ENCODE measurements at places on chromosomes 6 and 20.

GRCh38 chr6:24504649-24505586, 10.1 kb downstream of the ALDH5A1 start:
- no peak for DNase-seq

GRCh38 chr20:25178563-25179438, 16.7 kb upstream of the ENTPD6 start:
- DNase-seq = no peak

- DNase-seq = no peak
Measured at GRCh38 chr20:24735263-24735662, 213.8 kb upstream of the CST7 start.

GRCh38 chr6:134081506-134081905, 29.1 kb upstream of the SLC2A12 start:
- no peak for DNase-seq

DNA sequence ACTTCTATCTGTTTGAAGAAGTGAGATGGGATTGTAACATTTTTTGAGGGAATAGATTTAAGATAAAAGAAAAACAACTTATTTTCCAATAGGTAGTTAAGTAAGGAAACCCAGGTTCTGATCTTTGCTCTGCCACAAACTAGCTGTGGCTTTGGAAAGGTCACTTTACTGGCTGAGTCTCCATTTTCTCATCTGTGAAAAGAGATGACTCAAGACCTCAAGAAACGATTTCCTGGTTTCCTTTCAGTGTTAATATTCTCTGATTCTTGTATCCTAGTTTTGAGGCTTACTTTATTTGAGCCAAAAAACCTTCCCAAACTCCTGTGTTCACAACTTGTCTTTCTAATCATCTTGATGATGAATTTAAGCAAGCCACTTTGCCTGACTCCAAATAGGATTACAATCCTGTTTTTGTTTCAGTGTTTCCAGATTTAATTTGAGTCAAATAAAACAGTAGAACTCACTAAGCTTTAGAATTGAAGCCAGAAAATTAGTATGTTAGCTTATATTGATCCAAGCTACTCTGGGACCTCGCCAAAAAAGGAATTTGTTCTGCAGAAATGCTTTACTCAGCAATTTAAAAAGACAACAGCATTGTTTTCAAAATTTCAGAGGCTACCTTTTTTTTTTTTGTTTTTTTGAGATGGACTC, 51.1 kb downstream of the ENPP1 start:
- no peak for DNase-seq

GRCh38 chr6:93418033-93418407, 1.3 kb downstream of the EPHA7 start:
- DNase-seq = no peak

DNA sequence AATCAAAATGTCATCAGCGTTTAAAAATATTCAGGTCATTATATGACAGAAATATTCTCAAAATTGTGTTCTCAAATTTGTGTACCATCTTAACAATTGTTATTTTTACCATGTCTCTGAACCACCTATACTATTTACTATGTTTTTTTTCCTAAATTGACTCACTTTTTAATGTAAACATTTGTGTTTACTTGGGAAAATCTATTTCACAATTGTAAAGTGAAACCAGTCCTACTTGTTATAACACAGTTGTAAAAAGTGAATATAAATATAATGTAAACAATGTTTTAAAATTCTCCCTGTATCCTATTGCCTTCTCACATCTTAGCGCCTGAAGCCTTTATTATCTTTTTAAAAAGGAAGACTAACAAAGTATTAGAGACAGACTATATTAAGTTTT, 83.5 kb downstream of the ADGRG6 start:
- no peak for DNase-seq

GRCh38 chr6:38957426-38957825, 91.2 kb upstream of the GLP1R start:
- no peak for DNase-seq

GRCh38 chr20:18588574-18588933, 700 bp downstream of the DTD1 start:
- no peak for DNase-seq

GRCh38 chr20:45117581-45117980, 2.6 kb upstream of the WFDC5 start:
- no peak for DNase-seq

DNA sequence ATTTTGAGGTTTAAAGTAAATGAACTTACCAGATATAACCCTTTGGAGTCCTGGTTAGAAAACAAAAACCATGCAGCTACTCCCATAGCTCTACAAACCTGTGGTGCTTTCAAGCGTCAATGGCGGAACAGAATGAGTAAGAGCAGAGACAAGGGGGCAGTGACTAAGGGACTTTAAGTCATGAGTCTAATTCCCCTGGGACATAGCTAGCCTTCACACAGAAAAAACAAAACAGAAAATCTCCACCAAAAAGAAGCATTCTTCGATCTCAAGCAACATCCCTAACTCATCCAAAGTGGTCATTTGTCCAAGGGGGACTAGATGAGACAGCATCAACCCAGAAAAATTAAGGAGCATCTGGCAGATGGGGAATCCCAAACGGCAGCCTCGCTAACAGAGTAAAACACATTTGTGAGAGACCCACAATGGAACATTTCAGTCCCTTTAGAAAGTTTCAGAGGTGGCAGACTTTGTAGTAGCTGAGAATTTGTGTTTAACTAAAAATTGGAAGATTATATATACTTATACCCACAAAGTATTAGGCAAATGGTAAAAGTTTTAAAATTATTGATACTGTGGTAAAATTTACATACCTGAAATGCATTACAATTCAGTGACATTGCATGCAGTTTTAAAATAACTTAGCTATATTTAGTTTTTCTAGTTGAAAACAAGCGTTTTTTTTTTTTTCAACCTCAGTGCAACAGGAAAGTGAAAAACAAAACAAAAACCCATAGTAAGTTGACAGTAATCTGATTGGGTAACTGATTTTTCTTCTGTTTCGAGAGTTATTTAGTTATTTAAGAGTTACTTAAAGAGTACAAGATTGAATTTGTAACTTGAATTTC, 67.5 kb downstream of the KCNQ5 start:
- no peak for DNase-seq

GRCh38 chr20:39916236-39916765, 772.7 kb downstream of the MAFB start:
- no peak for DNase-seq

GRCh38 chr6:149628875-149629510, 19.5 kb downstream of the KATNA1 start:
- no peak for DNase-seq

- no peak for DNase-seq
Measured at GRCh38 chr6:92784235-92784634, 635.1 kb downstream of the EPHA7 start.

Data from coronary artery (tissue), 2 donors.